AG09309 (cell line): ENCODE measurements at places on chromosomes 3 and 15.
A peak's percentile ranks its signal among the peaks of the same experiment; 100 is the strongest.

DNA sequence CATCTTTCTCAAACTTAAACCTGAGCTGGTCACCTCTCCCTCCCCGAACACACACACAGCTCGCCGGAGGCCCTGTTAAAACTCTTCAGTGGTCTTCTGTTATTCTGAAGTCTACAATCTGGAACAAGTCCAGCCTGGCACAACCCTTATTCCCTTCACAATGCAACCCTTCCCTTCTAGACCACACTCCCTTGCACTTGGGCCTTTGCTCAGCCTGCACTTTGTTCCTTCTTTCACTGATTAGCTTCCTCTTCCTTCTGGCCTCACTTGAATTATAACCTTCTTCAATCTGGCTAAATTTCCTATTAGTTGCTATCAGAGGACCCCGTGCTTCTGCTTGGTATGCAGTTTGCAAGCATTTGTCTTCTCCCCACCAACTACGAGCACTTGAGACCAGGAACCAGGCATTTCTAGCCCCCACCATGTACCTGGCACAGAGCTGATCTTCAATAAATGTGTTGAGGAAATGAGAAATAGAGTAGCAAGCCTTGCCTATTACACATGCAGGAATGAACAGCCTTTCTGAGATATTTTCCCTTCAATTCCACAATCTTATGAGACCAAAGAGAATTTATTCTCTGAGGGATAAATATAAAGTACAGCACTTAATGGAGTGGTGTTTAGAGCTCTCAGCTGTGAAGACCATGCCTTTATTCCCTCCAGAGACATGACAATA lies 663.1 kb upstream of the ADAMTS9 start:
- no peak for DNase-seq

DNA sequence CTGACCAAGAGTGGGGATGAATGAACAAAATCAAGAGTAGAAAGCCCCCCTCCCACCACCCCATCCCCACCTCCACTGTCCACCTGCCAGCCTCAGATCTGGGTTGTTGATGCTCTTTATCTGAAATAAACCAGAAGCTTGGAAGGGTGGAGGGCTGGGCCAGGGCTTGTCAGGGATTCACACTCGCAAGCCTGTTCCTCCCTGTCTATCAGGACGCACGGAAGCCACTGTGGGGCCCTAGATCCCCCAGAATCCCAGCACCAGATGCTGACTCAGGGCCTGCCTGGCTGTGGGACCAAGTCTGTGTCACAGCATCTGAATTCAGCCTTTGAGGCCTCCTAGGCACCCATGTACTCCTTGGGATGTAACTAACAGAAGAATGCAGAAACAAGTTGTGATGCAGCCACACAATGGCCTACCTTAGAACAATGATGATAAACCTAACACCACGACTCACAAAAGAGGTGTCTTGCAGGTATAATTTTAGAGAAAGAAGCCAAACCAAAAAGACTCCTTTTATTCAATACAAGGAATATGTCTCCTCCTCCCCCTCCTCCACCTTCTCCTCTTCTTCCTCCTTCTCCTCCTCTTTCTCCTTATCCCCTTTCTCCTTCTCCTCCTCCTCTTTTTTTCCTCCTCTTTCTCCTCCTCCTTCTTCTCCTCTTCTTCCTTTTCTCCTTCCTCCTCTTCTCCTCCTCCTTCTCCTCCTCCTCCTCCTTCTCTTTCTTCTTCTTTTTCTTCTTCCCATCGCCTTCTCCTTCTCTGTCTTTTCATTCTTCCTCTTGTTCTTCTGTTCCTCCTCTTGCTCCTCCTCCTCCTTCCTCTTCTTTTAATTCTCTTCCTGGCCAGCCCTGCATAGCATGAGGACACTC lies 234.7 kb downstream of the PLCL2 start:
- no peak for DNase-seq

- no peak for DNase-seq
Measured at GRCh38 chr15:73900095-73900712, 26.1 kb upstream of the LOXL1 start.

DNA sequence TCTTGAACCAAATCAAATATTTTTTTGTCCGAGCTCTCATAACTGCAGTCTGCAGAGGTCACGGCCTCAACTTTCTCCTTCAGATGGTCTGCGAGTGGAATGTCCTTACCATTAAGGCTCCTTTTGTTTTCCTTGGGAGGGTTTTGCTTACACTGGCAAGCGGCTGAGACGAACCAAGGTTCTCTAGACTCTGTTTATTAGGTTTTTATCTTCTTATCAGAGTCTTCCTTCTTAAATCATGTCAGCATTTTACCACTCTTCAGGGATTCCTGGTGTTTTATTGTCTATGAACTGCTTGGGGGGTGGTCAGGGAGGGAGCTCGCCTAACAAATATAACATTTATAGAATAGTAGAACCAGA lies 773.7 kb upstream of the NR2F2 start:
- DNase-seq: no peak

- no peak for DNase-seq
Measured at GRCh38 chr15:101056366-101057334, 137.5 kb downstream of the LRRK1 start.

GRCh38 chr3:32226875-32227500 lies 11.5 kb upstream of the CMTM8 start:
- peak; percentile 43 for DNase-seq

DNA sequence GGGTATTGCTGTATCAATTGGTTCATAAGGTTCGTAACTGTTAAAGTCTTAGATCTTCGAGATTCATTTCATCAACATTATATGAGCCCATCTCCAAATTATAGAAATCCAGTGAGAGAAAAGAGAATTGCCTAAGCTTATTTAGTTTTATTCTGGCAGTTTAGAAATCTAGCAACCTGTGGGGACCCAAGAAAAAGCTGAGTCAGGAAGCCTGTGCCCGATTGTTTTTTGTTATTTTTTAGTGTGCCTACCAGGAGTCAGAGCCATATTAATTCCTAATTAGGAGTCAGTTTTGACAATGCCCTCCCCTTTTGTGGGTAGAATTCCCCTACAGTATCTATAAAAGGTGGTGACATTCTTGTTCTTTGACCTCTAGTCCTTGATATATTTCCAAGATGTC lies 59.6 kb downstream of the SPRED1 start:
- no peak for DNase-seq

GRCh38 chr3:94928921-94929320 lies 866.1 kb downstream of the NSUN3 start:
- DNase-seq: no peak

DNA sequence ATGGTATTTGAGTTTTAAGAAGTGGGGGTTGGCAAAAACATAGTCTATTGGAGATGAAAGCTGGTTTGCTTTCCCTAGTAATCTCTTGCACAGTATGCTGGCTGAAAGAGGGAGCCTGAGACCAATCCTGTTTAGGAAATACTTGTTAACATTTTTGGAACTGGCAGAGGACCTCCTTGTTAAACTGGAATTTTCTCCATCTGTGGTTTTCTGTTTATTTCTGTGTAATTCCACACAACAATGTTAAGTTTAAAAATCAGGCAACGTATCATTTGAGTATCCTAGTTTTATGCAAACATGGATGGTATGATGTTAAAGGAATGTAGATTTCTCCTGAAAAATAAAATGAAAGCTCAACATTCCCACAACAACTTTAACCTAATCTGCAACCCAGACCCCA lies 536.0 kb upstream of the TBL1XR1 start:
- no peak for DNase-seq

DNA sequence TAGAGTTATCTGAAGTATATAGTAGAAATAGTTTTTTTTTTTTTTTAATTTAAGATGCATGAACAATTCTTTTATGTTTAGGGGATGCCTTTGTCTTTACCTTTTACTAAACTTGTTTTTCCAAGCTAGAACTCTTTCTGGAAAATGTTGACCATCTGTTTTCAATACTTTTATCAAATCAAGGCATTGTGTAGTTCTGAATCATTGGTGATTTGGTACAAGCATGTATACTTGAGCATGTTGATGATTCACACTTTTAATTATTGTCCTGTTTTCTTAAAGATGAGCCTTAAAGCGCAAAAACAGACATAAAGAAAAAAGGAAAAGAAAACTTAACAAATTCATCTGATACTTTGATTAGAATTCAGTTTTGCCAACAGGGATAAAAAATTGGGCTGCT lies 28.3 kb downstream of the PDCD6IP start:
- DNase-seq: peak; percentile 40

GRCh38 chr15:98807262-98807661 lies 158.9 kb downstream of the IGF1R start:
- peak; percentile 75 for DNase-seq

DNA sequence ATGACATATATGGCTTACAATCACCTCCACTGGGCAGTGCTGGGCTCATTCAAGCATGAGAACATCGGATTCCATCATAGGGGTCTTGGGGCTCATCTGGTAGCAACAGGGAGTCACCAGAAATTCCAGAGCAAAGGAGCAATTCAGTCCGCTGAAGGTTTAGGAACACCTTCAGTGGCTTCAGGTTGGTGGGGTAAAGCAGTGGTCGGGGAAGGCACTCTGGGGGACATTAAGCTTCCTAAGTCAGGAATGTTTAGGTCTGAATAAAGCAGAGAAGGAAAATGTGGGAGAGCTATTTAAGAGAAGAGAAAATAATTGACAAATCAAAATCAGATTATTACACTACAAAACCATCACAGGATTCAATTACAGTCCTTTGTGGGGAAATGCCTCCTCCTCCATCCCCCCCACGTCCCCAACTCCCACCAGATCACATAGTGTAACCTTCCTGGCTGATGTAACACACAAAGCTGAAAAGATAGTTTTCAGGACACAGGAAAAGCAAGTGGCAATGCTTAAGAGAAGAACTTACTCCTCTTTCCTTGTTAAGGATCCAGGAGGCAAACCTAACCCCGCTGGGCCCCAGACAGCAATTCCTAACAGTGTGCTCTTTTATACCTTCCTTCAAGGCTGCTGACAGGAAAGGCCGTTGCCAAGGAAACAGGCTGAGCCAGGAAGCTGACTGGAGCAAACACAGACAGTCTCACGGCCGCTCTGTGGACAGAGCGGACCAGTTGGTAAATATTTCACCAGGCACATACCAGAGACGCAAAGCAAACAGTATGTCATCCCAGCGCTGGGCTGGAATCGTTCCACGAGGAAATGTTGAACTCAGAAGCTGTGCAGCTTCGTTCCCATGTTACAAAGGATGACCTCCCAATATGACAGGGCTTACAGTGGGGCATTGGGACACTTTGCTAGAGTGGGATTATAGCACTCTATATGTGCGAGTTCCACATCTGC lies 57.5 kb upstream of the LMCD1 start:
- DNase-seq: peak; percentile 98

GRCh38 chr3:131922356-131922755 lies 112.5 kb downstream of the CPNE4 start:
- DNase-seq: no peak

- no peak for DNase-seq
Measured at GRCh38 chr3:52310861-52311575, 5.1 kb upstream of the DNAH1 start.

DNA sequence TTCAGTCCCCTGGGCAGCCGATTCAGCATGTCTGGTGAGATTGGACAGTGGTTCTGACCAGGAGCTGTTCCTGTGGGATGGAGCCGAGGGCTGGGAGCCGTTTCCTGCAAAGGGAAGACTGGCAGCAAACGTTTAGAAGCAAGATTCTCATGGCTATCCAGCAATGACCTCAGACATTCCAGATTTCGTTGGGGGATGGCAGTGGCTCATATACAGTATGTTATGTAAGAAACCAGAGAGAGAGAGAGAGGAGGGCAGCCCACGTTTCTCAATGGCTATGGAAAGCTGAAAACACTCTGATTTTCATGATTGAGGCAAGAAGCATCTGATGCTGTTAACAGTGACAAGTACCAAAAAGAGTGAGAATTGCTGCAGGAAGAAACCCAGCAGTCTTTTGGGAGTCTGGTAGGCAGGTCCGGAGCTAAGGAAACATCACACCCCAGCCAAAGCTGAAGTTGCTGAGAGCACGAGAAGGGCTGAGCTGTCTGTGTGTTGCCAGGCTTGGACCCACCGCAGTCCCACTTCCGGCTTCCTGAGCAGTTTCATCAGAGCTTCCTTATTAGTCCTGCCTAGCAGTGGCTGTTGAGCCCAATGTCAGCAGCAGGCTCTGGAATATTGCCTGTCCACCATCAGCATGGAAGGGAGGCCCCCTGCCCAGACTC lies 25.6 kb upstream of the VPS8 start:
- DNase-seq: peak; percentile 86

- DNase-seq: no peak
Measured at GRCh38 chr3:12154151-12154550, 4.6 kb downstream of the TIMP4 start.
